ENCODE measurements at places on chromosomes 13 and 19.

DNA sequence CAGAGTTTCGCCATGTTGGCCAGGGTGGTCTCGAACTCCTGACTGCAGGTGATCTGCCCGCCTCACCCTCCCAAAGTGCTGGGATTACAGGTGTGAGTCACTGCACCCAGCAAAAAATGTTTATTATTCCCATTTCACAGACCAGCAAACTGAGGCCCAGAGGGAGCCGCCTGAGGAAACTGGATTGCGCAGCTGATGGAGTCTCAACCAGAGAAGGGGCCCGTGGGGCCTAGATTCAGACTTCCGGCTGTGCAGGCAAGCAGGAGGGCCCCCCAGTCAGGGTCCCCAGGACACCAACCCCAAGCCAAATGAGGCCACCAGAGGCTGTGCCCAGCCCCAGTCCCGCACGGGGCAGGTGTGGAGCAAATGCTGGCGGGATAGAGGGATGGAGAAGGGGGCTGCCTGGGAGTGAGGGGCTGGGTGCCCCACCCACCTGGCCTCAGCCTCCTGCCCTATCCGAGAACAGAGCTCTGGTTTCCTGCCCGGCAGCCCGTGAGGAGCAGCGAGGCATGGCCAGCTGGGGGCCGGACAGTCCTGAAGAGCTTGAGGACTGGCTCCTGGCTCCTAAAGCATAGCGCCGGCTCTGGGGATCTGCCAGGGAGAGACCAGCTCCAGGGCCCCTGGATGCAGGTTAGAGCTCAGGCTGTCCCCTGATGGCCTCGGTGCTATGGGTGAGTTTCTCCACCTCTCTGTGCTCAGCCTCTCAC, 22.0 kb downstream of the MISP start:
- DNase-seq: no peak

- no peak for DNase-seq
These were observed 186.8 kb downstream of the PRR20E start for GRCh38 chr13:57353831-57354230.

DNA sequence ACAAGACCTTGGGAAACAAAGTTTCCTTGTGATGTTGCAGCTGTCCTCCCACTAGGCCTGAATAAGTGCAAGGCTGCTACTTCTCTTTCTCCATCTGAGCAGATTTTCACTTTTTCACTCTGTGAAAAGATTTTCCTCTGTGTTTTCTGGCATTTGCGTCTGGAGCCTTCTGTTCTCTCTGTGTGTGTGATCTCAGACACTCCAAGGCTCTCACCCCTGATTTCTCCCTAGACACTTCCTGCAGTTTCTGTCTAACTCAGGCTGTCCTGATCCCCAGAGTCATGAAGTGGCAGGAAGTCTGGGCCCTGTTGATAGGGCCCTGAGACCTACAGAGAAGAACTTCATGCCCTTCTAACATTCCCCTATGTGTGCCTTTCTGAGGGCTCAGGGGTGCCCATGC, 37.2 kb downstream of the SIGLEC7 start:
- no peak for DNase-seq

GRCh38 chr13:51832471-51833152, 12.4 kb downstream of the TMEM272 start:
- DNase-seq: peak; percentile 46

- peak; percentile 56 for DNase-seq
These were observed 45.6 kb upstream of the UBE2L5 start for GRCh38 chr13:30376426-30377311.

Data from stimulated activated naive B cell treated with anti-CD40 and anti-IgM and Interleukin-4, amounts not matched to agents 10 μg/mL and 1 μg/mL and 100 μg/mL, for 72 hours (primary cell).